ENCODE measurements at places on chromosomes 2 and 18.
A peak's percentile ranks its signal among the peaks of the same experiment; 100 is the strongest.

DNA sequence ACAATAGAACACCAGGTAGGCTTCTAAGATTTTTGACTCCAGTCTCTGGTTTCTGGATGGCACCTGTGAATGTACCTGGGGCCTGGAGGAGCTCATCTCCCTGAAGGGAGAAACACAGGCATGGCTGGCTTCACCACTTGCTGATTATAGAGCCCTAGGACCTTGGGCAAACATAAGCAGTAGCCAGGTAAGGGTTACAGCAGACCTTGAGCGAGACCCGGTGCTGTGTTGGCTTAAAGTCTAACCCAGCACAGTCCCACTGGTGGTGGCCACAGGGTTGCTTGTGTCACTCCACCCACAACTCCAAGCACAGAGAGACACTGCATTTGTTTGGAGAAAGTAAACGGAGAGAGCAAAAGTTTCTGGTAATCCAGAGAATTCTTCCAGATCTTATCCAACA, 104.7 kb upstream of the SPOPL start:
- no peak for DNase-seq

DNA sequence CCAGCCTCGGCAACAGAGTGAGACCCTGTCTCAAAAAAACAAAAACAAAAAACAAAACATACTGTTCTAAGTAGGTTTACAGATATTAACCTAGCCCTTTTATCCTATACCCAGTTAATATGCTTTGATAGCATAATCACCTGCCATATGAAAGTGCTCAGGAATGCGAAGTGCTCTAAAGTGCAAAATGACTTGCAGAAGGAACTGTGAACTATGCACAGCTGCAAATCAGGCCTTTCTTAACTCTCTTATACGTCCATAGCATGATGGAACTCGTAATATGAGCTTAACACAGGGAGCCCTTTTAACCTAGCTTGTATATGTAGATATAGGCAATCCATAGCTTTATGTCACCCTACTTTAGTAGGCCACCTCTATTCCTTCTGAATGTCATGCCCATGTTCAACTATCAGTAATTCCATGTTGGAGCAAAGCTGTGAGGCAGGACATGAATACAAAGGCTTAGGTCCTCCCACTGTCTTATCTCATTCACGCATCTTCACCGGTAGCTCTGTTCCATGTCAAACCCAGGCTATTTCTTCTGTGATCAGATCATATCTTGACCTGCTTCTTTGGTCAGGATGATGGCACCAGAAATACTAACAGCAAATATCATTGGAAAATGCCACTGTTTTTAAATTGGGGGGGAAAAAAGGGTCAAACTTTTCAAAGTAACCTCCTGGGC, 72.9 kb downstream of the PRPF40A start:
- DNase-seq: no peak

GRCh38 chr18:9700261-9700796, 7.8 kb upstream of the RAB31 start:
- no peak for DNase-seq

GRCh38 chr18:40938615-40939014, 1016.4 kb upstream of the PIK3C3 start:
- DNase-seq: no peak

DNA sequence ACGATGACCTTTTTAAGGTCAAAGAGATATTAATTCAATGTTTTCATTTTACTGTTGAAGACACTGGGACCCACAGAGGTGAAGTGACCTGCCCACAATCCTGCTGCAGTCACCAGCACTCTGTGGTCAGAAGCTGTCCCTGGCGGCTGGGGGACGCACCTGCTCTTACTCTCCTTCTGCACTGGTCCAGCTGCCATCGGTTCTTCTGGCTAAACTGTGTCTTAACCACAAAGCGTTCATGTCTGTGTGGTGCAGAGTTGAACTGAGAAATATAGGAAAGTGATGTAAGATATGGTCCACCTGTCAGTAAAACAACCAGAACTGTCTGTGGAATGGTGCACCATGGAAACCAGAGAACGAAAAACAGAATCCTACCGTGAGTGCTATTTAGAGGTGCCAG, 44.9 kb upstream of the SMIM21 start:
- DNase-seq: no peak

DNA sequence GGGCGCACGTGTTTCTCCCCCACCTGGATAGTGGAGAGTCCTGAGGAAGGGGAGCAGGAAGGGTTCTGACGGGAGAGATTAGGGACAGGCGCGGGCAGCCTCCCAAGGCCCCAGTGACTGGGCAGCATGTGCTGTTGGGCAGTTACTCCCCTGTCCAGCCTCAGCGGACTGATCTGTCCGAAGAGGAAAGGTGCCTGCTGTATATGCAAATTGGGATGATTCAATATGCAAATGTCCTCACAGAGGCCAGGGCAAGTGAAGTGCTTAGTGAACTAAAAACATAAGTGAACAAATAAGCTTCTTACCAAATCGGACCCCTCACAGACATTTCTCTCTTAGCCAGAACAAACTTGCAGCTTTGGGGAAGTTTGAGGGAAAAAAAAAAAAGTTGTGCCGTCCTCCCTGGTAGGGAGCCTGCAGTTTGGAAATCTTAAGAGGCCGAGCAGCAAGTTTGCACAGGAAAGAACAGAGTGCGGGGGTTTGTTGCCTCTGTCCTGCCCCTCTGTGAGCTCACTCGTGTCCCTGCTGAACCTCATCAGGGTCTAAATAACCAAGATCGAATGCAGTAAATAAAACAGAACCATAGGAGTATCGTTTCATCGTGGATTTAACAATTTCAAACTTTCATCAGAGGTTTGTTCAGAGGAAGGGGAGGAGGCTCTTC, 141.4 kb downstream of the KCTD1 start:
- no peak for DNase-seq

- no peak for DNase-seq
Observed at GRCh38 chr2:9141091-9141667, 65.4 kb upstream of the ASAP2 start.

DNA sequence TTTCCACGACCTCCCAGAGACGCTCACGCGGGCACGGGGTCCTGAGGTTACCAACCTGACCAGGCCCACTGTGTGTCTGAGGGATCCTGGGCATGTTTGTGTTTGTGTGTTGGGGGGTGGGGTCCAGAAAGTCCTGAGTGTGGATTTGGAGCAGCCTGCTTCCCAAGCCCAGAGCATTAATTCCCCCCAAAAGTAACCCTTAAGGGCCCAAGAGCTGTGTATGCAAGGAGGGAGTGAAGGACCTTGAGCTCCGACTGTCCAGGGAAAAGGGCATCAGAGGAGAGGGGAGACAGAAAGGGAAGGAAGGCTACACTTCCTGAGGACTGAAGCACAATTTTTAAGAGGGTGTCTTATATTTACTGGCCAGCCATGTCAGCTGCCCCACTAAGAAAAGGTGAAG, 5.2 kb upstream of the SIX3 start:
- no peak for DNase-seq

DNA sequence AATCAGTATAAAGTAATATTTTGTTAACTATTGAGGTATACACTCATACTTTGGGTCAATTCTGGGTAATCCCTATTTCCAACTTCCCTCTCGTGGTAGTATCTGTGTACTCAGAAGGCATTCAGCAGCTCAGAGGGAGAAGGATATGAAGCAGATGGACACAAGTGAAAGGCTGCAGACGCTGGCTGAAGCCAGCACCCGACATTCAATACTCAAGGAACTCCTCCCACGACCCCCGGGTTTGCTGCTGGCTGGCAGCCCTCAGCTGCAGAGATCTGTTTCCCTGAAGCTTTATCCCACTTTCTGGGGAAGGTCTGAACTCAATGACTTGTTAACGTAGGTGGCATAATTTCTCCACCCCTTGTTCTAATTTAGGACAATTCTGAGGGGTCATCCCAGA, 847.3 kb upstream of the SOX11 start:
- DNase-seq: no peak

DNA sequence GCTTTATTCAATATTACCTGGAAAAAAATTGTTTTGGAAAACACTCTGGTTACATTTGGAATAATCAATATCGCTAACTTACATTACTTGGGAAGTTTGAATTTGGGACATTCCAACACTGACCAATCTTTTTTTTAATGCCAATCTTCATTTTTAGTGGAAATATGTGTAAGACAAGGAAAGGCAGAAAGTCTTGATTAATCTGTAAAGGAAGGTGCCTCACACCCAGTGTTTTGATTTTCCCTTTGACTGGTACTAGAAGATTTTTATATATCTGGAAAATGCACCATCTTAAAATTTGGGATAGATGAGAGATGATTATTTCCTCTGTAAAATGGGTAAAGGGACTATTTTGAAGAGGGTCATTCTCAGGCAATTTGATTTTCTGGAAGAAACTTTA, 879.2 kb upstream of the ZEB2 start:
- DNase-seq: no peak

- DNase-seq: no peak
Observed at GRCh38 chr18:14074187-14074586, 58.0 kb downstream of the ZNF519 start.

DNA sequence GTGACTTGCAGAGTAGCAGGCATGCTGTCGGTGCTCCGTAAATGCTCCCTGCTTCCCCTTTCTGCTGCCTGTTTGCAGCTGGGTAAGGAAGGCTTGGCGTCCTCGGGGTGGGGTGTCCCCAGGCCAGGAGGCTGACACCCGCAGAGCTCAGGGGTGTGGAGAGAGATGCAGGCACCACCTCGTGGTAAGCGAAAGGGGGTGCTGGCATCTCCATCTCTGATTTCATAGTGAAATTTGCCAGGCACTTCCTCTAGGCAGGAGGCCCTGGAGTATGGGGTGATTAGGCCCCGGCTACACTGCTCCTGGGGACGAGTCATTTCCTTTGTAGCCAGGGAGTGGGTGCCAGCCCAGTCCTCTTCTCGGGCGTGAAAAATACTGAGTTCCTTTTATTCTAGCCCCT, 160.4 kb downstream of the KLHL29 start:
- DNase-seq: no peak

DNA sequence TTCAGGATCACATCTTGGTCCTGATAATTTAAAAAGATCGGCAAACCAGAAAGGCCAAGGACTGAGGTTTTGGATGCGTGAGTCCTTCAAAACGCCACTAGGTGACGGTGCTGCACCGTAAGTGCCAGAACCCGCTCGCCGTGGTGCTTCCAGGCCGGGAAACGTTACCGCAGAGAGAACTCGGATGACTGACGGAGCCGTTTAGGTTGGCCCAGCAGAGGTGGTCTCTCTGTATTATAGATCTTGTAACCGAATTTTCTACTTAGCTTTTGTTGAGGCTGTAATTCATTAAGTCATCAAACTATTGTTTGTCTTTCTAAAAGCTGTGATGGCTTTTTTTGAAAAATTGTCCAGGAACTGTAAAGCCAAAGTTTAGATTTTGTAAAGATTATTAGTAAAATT, 39.8 kb upstream of the ADCYAP1 start:
- peak; percentile 9 for DNase-seq

- DNase-seq: no peak
Observed at GRCh38 chr2:129201696-129202095, 777.8 kb upstream of the RAB6C start.

DNA sequence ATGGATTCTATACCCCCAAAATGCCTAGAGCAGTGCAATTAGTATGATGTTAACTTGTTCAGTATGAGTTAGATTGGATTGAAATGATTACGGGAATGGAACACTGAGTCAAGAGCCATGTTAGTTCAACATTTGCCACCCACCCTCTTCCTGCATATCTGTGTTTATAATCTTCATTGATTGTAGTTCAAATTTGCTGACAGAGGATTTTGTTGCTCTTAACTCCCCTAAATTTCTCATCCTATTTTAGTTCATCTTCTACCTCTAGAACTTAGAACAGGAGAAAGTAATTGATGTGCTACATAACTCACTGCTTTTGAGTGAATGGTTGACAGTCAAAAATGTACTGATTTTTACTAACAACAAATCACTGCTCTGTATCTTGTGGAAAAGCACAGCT, 673.5 kb upstream of the NRXN1 start:
- no peak for DNase-seq

GRCh38 chr2:106177581-106177980, 16.5 kb downstream of the UXS1 start:
- DNase-seq: no peak

GRCh38 chr2:33488715-33489540, 12.5 kb downstream of the RASGRP3 start:
- no peak for DNase-seq

DNA sequence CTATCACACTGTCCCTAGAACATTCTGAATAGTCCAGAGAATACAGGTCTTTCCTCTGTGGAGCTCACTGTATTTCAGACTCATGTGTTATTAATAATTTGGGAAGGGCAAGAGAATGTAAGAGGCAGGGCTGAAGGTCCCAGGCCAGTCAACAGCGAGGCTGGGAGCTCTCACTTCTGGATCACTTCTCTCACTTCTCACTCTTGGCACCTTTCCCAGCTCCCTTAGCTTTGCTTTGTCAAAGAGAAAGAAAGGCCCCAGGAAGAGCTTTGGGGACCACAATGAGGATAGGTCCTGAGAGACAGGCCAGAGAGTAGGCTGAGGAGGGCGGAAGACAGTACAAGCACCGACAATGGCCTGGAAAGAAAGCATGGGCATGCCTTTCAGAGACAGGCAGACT, 11.2 kb downstream of the EFR3B start:
- DNase-seq: no peak

DNA sequence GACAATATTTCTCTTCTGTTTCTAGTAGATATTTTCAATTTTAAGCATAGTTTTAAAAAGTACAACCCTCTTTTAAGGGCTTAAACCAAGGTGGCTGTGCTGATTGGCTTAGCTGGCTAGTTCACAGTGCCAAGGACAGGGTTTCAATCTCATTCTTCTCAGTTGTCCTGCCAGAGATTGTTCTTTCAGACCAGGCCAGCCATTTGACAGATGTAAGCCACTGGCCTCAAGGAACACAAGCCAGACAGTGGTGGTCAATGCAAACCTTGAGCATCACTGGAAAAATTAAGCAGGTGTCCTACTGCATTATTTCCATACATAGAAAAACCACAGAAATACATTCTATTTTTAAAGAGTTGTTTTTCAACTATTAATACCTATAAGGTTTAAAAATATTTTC, 5.9 kb downstream of the RNF103 start:
- DNase-seq: no peak

GRCh38 chr18:80253871-80254492, 6.7 kb upstream of the PARD6G start:
- no peak for DNase-seq

- DNase-seq: no peak
Observed at GRCh38 chr2:47221039-47221438, 65.9 kb upstream of the STPG4 start.

DNA sequence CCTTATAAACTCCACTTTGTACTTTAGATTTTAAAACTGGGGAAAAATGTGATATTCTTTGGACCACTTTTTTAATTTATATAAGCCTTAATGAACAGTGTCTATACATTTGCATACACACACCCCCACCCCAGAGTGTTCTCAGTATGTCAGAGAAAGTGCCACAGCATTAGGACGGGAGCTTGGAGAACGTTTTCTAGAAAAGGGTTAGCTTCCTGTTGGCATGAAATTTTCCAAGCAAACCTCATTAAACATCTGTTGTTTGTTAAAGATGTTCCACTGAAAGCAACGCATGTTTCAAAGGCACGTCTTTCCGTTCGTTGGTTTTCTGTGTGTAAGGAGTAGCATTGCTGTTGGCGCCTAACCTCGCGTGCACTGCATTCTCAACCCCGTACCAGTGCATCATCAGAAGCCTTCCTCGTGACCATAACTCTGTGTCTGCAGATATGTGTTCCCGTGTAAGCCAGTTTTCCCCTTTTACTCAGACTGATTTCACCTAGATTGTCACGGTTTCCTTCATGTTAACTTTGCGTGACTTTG, 228.5 kb downstream of the ALPK2 start:
- DNase-seq: no peak

Data from stimulated activated CD8-positive, alpha-beta memory T cell treated with anti-CD3 and anti-CD28 coated beads, Interleukin-2, amount 100 ng/mL, for 1 hour (primary cell).